ENCODE measurements at places on chromosomes 12 and 14.

DNA sequence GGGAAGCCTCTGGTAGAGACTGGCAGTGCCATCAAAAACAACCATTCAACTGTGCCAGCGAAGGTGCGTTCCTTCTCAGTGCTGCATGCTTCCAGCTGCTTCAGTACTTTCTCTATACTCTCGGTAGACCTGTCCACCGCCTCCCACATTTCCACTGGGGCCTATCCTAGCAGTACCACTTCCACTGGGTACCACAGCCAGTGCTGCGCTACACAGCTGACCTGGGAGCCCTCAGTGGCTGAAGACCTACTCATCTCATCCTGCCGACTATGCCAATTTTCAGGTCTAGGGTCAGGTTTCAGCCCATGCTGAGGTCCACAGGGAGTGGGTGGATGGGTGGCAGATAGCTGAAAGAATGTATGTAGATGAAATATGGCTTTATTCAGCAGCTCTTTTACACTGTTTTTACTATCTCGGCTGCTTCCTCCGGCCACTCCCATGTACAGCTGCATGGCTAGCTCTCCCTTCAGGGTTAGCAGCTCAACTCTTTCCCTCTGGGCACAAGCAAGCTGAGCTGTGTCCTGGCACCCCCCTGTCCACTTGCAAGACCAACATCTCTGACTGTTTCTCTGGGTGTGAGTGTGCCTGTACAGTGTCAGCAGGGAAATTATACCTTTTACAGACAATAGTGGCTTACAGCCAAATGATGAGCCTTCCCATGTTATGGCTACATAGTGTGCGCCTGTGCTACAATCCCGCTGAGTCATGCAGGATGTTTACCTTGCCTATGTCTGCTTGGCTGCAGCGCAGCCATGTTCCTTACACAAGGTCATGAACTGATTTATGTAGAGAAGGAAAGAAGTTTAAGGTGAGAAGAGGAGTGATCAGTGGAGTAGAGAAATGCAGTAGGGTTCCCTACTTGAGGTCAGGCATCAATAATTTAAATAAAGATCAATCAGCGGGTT lies 125.7 kb upstream of the DDHD1 start:
- DNase-seq, result no peak

DNA sequence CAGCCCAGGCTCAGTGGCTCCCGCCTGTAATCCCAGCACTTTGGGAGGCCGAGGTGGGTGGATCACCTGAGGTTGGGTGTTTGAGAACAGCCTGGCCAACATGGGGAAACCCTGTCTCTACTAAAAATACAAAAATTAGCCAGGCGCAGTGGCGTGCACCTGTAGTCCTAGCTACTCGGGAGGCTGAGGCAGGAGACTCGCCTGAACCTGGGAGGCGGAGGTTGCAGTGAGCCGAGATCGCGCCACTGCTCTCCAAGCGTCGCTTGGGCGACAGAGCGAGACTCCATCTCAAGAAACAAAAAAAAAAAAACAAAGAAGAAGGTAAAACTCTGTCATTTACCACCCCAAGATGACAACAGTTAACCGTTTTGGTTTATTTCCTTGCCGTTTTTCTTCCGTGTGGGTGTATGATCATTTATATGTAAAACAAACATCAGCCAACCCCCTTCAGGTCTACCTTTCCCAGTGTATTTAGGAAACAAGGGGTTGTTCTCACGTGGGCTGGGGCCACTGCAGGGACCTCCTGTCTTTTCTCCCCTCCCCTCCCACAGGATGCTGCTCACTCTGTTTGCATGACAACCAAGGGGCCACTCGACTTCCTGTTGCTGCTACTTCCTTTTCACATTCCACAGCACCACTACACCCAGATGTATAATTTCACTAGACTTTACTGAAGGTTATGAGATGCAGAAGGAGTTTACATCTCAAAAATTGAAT lies 13.6 kb downstream of the TTC9 start:
- peak; percentile 51 for DNase-seq

- DNase-seq, result no peak
Observed at GRCh38 chr14:82192387-82192786, 658.7 kb upstream of the SEL1L start.

- no peak for DNase-seq
Observed at GRCh38 chr12:24705741-24706358, 243.1 kb downstream of the BCAT1 start.

GRCh38 chr14:34111953-34112352 lies 161.1 kb upstream of the EGLN3 start:
- DNase-seq, result no peak

GRCh38 chr14:22657861-22658260 lies 13.7 kb upstream of the OR6J1 start:
- DNase-seq, result no peak

GRCh38 chr14:90500665-90501370 lies 104.0 kb downstream of the CALM1 start:
- DNase-seq, result no peak

GRCh38 chr12:47615711-47616110 lies 90.1 kb downstream of the RPAP3 start:
- no peak for DNase-seq

Measured in activated T-cell treated with anti-CD3 and anti-CD28 coated beads for 48 hours (primary cell).